ENCODE measurements at places on chromosomes 3 and 15. TPM values are rescaled to one million over a fixed set of nuclear protein-coding genes. Genes with fewer than 3 reads are reported as not detected.

The SLC28A2 gene
- total RNA-seq = not detected

DNA sequence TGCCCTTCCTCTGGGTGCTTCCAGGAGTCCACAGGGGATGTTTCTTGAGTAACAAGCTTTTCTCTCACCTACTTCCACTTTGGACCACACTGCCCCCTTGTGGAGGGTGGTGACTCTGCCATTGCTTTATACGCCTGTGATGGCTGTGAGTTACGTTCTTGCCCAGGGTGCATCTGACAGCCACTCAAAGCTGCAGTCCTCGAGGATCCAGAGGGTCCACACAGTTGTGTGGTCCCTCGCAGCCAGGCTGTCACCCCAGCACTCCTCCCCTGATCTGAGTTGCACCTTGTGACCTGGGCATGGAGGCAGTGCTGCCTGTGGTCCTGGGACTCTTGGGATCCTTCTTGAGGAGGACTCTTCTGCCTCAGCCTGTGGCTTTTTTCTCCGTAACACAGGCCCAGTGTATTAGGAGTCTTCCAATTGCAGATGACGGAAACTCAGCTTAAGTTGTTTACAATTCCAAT, 23.4 kb downstream of the FOXL2 start:
- peak; percentile 90 for DNase-seq
- no peak overlapping the region for H3K27ac ChIP-seq
- H3K36me3 ChIP-seq = no peaks in the 10 kb centered on the region
- peaks cover 3% of the 10 kb centered on the region for H3K27me3 ChIP-seq

- H3K27ac ChIP-seq = no peak overlapping the region
- H3K4me3 ChIP-seq = no peak overlapping the region
- DNase-seq = no peak
- H3K27me3 ChIP-seq = no peaks in the 10 kb centered on the region
- H3K4me1 ChIP-seq = peaks cover 23% of the 10 kb centered on the region
- H3K36me3 ChIP-seq = peaks cover 84% of the 10 kb centered on the region
These were observed 8.9 kb downstream of the RFX7 start for GRCh38 chr15:56234804-56235203.

GRCh38 chr3:170689296-170689829, 103.5 kb upstream of the SLC7A14 start:
- H3K27me3 ChIP-seq = no peaks in the 10 kb centered on the region
- no peak overlapping the region for H3K27ac ChIP-seq
- no peak overlapping the region for H3K4me3 ChIP-seq
- no peaks in the 10 kb centered on the region for H3K4me1 ChIP-seq
- no peak for DNase-seq

DNA sequence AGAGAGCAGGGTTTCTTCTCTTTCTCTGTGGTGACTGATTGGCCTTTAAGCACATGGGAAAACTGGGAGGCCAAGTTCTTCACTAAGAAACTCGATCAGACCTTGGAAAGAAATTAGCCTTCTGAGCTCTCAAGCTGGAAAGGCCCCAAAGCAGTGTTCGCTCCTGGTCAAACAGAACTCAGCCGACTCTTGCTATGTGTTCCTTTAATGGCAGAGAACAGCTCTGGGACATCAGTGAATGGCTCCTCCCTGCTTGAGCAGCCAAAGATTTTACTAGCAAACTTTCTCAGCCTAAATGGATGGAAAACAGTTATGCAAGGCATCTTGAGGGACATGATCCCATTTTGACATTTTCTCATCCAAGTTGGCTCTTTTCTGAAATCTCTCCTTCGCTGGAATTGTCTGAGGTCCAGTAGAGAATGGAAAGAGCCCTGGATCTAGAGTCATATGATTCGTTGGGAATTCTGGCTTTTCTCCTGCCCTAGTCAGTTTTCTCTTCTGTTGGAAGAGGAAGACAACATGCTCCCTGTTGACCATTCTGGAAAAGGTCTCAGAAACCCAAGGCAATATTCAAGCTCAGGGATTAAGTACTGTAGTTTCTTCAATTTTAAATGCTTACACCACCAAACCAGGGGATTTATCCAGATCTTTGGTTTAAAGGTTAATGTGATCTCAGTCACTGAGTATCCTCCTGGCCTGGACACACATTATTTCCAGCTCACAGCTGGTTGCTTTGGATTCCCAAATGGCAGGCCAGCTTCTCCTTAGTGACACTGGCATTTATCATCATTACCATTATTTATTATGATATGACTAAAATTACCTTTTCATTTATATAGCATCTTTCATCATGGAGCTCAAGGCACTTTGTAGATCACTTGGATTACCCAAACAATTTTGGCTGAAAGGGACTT, 319.6 kb downstream of the AGBL1 start:
- no peaks in the 10 kb centered on the region for H3K4me1 ChIP-seq
- H3K4me3 ChIP-seq = no peak overlapping the region
- DNase-seq = no peak
- no peak overlapping the region for H3K27ac ChIP-seq

DNA sequence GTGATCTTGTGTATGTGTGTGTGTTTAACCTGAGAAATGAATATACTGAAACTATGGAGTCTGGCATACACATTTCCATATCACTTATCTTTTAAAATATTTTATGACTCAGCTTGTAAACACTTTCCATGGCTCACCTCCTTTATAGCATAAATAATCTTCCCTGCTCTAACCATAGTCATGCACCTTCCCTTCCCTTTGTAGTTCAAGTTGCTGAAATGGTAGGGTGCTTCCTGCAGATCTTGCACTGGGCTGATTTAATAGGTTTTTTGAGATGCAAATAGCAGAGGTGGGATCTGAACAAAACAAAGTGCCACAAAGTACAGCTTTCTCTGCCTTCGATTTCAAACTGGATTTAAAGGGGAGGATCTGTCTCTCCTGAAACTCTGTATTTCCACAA, 712.7 kb upstream of the LMCD1 start:
- DNase-seq = no peak
- H3K27me3 ChIP-seq = no peaks in the 10 kb centered on the region
- H3K27ac ChIP-seq = no peak overlapping the region
- H3K4me1 ChIP-seq = no peaks in the 10 kb centered on the region
- no peak overlapping the region for H3K4me3 ChIP-seq
- H3K36me3 ChIP-seq = no peaks in the 10 kb centered on the region

The RTP4 gene
- 18.9 TPM for total RNA-seq

DNA sequence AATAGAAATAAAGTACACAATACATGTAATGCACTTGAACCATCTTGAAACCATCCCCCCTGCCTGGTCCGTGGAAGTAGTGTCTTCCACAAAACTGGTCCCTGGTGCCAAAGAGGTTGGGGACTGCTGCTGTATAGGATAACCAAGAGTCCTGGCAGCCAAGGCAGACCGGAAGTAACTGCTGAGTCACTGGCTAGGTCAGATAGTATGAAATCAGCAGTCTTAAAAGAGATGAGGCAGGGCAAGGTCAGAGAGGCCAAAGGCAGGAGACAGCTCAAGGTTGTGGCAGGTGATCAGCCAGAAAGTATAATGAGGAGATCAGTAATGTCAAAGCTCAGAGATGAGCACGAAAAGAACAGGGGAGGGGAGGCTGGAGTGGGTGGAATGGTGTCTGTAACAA, 60.2 kb downstream of the MAP3K13 start:
- H3K4me1 ChIP-seq = no peaks in the 10 kb centered on the region
- no peak overlapping the region for H3K27ac ChIP-seq
- peaks cover 17% of the 10 kb centered on the region for H3K27me3 ChIP-seq
- no peaks in the 10 kb centered on the region for H3K36me3 ChIP-seq
- H3K4me3 ChIP-seq = no peak overlapping the region

DNA sequence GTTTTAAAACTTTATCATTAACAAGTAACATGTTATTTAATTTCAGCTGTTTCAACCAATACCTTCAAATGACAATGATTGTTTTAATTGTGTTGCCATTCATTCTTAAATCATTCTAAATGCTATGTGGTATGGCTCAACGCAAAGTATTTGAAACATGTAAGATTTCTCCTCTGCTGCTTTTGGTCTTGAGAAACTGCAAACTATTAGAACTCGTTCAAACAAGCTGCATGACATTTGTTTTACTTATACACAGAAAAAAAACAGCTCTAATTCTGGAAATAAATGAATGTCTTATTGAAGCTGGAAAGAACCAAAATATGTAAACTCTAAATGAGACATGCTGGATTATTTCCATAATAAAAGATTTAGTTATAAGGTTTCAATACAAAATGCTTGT, 29.3 kb downstream of the FBN1 start:
- no peaks in the 10 kb centered on the region for H3K36me3 ChIP-seq
- peaks cover 2% of the 10 kb centered on the region for H3K27me3 ChIP-seq
- DNase-seq = no peak
- no peak overlapping the region for H3K27ac ChIP-seq
- no peaks in the 10 kb centered on the region for H3K4me1 ChIP-seq
- no peak overlapping the region for H3K4me3 ChIP-seq

The CFAP100 gene
- total RNA-seq = not detected

The GRM2 gene
- total RNA-seq = 2.4 TPM

DNA sequence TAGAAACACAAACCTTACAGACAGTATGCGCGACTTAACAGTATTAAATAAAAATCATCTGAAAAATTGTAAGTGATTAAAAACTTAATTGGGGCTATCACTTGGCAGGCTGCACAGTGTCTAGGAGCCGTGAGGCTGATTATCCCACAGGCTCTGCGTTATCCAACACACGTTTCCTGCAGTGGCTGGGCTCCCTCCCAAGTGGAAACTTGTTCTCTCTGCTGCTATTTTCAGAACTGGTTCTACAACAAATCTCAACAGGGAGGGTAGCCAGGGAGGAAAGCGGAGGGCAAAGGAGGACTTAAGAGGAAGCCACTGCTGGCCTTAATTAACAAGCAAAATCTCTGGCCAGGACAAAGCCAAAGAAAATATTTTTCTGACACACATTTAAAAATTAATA, 555.2 kb downstream of the MAGI1 start:
- no peak for DNase-seq
- no peaks in the 10 kb centered on the region for H3K4me1 ChIP-seq
- no peak overlapping the region for H3K27ac ChIP-seq
- no peaks in the 10 kb centered on the region for H3K36me3 ChIP-seq
- no peaks in the 10 kb centered on the region for H3K27me3 ChIP-seq
- H3K4me3 ChIP-seq = no peak overlapping the region

GRCh38 chr3:147518465-147518864, 109.3 kb downstream of the ZIC1 start:
- no peaks in the 10 kb centered on the region for H3K27me3 ChIP-seq
- no peak for DNase-seq
- no peaks in the 10 kb centered on the region for H3K4me1 ChIP-seq
- H3K27ac ChIP-seq = no peak overlapping the region
- H3K4me3 ChIP-seq = no peak overlapping the region

The PRR23E gene
- not detected for total RNA-seq

The FAM174B gene
- 4.8 TPM for total RNA-seq

DNA sequence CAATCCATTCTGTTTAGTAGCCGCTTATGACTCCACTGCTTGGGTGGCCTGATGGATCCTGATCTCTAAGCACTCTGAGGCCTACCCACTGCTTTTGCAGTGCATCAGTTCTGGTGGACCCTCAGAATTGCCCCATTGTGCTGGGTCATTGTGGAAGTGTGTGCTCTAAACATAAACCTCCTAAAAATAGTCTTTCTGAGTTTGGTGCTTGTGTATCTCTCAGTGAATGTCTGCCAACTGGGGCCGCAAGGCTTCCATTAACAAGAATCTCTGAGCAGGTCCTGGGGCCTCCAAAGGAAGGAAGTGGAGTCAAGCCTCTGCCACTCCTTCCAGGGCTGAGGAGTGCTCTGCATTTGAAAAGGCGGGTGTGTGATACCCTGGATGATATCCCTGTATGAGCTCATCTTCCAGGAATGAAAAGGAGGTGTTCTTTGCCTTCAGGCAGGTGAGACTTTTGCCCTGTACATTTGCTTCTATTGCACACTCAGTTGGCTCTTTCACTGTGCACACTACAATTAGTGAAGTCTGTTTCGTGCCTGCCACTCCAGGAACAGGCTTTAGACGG, 80.0 kb upstream of the CACNA2D3 start:
- no peak for DNase-seq
- no peak overlapping the region for H3K4me3 ChIP-seq
- H3K36me3 ChIP-seq = no peaks in the 10 kb centered on the region

The TMEM45A gene
- total RNA-seq = 0.17 TPM

The TMEM266 gene
- not detected for total RNA-seq

DNA sequence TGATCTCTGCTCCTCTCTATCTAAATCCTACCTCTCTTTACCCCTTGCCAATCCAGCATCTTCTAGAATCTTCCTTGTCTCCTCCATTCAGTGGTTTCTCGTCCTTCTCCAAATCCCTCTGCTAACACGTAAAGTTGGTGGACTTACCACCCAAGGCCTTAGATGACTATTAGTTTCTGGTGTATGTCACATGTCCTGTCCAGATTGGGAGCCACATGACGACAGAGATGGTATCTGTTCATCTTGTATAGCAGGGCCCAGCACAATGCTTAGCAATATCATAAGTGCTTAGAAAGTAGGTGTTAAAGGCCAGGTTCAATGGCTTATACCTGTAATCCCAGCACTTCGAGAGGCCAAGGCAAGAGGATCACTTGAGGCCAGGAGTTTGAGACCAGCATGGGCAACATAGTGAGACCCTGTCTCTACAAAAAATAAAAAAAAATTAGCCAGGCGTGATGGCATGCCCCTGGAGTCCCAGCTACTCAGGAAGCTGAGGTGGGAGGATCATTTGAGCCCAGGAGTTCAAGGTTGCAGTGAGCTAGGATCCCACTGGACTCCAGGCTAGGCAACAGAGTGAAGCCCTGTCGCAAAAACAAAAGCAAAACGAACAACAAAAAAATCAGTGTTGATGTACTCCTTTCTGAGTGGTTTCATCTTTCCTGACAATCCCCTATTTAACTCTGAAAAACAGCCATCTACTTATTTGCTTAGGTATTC, 81.8 kb downstream of the HMG20A start:
- H3K4me3 ChIP-seq = no peak overlapping the region
- H3K27me3 ChIP-seq = no peaks in the 10 kb centered on the region
- no peak overlapping the region for H3K27ac ChIP-seq
- H3K4me1 ChIP-seq = peaks cover 5% of the 10 kb centered on the region
- no peak for DNase-seq

The FBXL22 gene
- total RNA-seq = 0.81 TPM

- H3K27ac ChIP-seq = no peak overlapping the region
- H3K4me3 ChIP-seq = no peak overlapping the region
- no peaks in the 10 kb centered on the region for H3K27me3 ChIP-seq
- H3K36me3 ChIP-seq = no peaks in the 10 kb centered on the region
- no peaks in the 10 kb centered on the region for H3K4me1 ChIP-seq
- no peak for DNase-seq
These were observed 45.5 kb upstream of the SUCLG2 start for GRCh38 chr3:67699882-67700281.

DNA sequence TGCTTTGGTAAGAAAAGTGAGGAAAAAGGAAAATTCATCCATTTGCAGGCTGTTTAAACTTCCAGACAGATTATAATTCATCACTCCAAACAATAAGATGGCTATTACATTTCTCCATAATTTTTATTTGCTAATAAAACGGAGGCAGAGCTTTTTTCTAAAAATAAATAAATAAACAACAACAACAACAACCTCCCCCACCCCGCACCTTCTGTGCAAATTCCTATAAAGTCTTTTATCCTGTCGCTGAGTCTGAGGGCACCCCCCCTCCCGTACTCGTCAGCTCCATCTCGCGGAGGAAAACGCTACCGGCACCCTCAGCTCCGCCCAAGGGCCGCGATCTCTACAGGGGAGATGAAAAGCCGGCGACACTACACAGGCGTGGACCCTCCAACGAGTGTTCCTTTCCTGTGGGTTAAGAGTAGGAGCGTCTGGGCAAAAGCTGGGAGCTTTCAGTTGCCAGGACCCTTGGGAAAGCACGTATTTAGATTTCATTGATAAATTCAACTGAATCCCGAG, 1.0 kb upstream of the ATP1B3 start:
- H3K4me3 ChIP-seq = peak overlapping the region; percentile 80
- peaks cover 11% of the 10 kb centered on the region for H3K36me3 ChIP-seq
- peak; percentile 87 for DNase-seq
- no peaks in the 10 kb centered on the region for H3K27me3 ChIP-seq
- peak overlapping the region; percentile 98 for H3K27ac ChIP-seq

The ANKUB1 gene
- total RNA-seq = not detected
